Stimulated activated CD4-positive, alpha-beta T cell treated with anti-CD3 and anti-CD28 coated beads, TNF-alpha, amount 100 ng/mL, for 1 hour (primary cell): ENCODE measurements at places on chromosomes 4 and X.

- no peak for DNase-seq
Observed at GRCh38 chrX:2550328-2551020, 49.7 kb upstream of the DHRSX start.

DNA sequence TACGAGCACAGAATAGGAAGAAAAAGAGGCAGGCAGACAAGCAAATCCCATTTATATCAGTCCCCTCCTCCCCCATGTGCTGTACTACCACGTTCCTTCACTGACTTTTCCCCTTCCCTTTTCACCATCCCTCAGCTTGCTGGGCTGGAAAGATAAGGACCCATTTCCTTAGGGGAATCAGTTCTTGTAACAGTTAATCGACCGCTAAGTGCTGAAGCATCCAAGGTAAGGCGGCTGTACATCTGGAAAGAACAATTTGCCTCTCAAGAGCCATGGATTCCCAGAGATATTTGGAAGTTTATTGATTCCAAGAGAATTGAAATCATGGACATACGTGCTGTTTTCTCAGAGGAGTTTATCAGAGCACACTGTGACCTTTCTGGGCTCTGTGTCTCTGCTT is 1688.0 kb downstream of the STIM2 start:
- no peak for DNase-seq

GRCh38 chr4:150316332-150317205 is 238.3 kb downstream of the DCLK2 start:
- DNase-seq, result no peak

DNA sequence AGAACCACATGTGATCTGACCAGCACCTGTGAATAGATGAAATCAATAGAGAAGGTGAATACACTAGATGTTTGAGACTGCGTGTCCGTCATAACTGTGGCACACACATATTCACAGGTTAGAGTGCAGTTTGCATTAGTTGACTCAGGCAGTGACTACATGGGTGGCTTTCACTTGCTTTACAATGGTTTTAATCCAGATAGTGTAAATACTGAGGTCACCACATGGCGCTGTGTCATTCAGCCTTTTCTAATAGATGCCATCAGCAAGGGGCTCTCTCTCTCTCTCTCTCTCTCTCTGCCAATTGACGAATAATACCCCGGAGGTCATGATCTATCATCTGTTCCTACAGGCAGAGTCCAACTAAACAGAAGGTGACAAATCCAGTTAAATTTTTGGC is 30.7 kb upstream of the FGF13 start:
- no peak for DNase-seq

DNA sequence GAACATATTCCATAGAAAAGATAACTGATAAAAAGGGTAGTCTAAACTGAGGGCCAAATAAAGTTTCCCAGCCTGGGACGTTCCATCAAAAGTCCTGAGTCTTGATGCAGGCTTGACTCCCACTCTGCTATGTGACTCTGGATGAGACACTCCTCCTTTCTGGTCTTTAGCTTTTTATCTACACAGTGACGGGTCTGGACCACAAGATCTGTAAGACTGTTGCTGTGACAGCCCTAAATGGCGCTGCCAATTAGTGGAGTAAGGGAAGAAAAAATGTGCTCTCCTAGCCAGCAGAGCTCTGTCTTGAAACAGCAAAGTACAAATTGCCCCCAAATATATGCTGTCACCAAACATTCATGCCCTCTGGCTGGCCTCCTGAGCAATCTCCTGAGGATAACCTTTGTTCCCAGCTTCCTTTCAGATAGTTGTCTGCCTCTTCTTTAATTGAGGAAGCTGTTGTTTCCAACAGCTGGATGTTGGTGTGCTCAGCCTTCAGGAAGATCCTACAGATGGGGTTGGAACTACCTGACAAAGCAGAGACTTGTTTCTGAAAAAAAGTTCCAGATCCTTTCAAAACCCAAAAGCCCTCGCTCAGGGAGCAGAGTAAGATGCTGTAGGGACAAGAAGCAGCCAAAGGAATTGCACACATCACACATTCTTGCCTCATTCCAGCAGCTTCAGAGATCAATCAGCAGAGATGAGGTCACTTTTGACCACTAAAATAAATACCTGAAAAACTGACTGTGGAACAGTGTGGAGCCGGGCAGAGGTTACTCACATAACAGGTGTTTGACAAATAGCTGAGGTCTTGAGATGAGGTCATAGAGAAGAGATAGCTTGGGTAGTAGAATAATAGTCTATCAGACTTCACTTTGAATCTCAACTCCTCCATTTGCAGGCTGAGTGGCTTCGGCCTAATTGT is 383.4 kb upstream of the FGF13 start:
- DNase-seq, result no peak

DNA sequence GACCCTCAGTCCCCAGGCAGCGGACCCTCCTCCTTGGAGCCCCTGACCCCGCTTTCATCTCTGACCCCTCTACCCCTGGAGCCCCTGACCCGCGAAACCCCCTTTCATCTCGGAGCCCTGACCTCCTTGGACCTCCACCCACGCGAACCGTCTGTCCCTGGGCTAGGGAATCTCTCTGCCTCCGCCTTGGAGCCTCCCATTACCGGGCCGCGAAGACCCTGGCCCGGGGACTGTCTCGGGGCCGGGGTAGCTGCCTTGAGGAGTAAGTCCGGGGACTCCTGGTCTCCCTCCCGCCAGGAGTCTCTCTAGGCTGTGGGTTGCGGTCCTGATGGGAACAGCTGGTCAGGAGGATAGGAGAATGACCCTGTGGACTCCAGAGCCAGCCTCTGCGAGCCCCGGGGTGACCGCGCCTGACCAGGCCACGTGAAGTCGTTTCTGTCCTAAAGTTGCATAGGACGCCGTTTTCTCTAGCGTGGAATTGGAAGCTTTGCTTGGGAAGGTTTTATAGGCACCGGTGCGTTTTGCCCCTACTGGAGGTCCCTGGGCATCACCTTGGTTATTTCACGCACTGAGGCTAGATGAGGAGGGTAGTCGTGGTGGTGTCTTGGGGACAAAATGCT is 824 bp downstream of the TBC1D14 start:
- DNase-seq, result no peak

DNA sequence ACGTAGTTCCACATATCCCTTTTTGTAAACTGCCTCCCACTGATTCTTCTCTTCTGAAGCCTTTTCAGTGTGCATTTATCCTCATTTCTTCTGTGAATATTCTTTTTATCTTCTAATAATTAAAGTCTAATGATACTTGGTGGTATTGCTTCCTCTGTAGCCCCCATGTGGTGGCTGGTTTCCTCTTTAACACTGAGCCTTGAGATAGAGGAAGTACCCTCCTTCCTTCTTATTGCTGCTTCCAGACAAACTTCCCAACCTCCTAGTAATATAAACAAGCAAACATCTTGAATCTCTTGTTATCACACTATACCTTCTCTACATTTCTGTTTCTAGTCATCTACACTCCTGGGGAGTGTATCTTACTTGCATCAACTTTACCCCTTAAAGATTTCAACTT is 310.5 kb upstream of the GIMD1 start:
- DNase-seq, result no peak

GRCh38 chrX:124208660-124209059 is 123.8 kb upstream of the TEX13D start:
- no peak for DNase-seq

DNA sequence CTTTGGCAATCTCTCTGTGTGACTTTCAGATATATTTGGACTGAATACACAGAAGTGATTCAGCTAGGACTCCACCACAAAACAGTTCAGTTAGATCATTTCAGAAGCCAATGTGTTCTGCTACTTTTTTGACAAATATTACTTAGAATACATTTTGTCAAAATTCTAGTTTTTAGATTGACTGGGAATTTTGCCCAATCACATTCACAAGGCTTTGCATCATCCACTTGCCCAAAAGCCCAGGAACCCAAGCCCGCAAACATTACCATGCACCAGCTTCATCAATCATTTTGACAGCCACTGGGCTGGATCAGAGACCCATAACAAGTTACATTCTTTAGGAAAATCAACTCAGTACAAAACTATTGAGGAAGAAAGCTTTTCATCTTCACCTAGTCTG is 256.6 kb upstream of the NDST3 start:
- DNase-seq, result no peak

- no peak for DNase-seq
Observed at GRCh38 chr4:183080372-183081115, 18.5 kb upstream of the WWC2 start.

GRCh38 chrX:31545726-31546125 is 473.9 kb upstream of the FTHL17 start:
- DNase-seq, result no peak

- no peak for DNase-seq
Observed at GRCh38 chr4:78673337-78673736, 102.8 kb upstream of the BMP2K start.

GRCh38 chrX:55486736-55487135 is 2.9 kb downstream of the USP51 start:
- DNase-seq, result no peak

GRCh38 chrX:133838761-133839676 is 146.4 kb downstream of the GPC3 start:
- no peak for DNase-seq

GRCh38 chr4:2484993-2485392 is 16.1 kb downstream of the RNF4 start:
- peak; percentile 12 for DNase-seq

- DNase-seq, result no peak
Observed at GRCh38 chr4:125169192-125169591, 145.6 kb upstream of the FAT4 start.

GRCh38 chr4:121030711-121031110 is 41.6 kb downstream of the NDNF start:
- no peak for DNase-seq

GRCh38 chrX:65871671-65872311 is 168.1 kb downstream of the VSIG4 start:
- DNase-seq, result no peak

- DNase-seq, result no peak
Observed at GRCh38 chr4:89136525-89136924, 25.2 kb downstream of the TIGD2 start.

DNA sequence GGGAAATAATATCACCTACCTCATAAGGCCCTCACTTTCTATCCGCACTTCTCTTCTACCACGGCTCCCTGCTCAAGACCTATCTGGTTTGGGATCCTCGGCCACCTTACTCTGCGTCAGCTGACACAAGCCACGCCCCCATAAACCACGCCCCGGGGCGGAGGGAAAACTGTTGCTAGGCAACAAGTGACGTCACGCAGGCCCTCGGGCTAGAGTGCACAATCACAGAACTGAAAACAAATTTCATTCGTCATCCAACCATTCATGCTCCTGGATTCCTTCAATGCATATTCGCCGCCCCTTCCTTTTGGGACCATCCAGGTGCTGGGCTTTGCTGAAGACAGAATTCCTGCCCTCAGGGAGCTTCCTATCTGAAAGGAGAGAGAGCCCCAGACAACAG is 66.3 kb downstream of the SMC1A start:
- no peak for DNase-seq
